ENCODE measurements at places on chromosomes 5 and 9. TPM values are rescaled to one million over a fixed set of nuclear protein-coding genes. Genes with fewer than 3 reads are reported as not detected.

GRCh38 chr9:6200761-6201160, 14.8 kb upstream of the IL33 start:
- DNase-seq: no peak

DNA sequence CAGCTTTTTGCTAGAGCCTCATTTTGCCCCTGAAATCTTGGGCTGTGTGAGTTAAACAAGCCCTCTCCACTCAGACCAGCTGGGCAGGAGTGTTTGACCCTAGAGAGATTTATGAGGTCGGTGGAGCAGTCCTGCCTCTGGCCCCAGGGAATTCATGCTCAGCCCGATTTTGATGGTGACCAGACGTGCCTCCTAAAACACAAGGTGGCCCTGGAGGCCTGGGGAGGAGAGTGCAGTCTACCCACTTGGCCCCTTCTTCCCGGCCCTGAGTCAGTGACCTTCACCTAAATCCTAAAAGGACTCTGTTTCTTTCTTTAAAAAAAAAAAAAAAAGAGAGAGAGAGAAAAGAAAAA, 86.6 kb upstream of the SAP30L start:
- no peak for DNase-seq

C5orf63 gene
- 1.6 TPM for total RNA-seq

- no peak for DNase-seq
These were observed 196.2 kb downstream of the CACNA1B start for GRCh38 chr9:138073808-138074207.

SLC27A6 gene
- not detected for total RNA-seq

FBXO38 gene
- 48.6 TPM for total RNA-seq

GRCh38 chr9:82668689-82669199, 394.2 kb downstream of the RASEF start:
- DNase-seq: no peak

FKTN gene
- total RNA-seq: 30.9 TPM

KCNT1 gene
- total RNA-seq: not detected

- DNase-seq: no peak
These were observed 232.7 kb upstream of the ACTBL2 start for GRCh38 chr5:57715296-57715695.

GRCh38 chr5:136042665-136043121, 13.9 kb downstream of the TGFBI start:
- peak; percentile 89 for DNase-seq

- DNase-seq: no peak
These were observed 382.7 kb downstream of the ENC1 start for GRCh38 chr5:74257645-74258313.

DNA sequence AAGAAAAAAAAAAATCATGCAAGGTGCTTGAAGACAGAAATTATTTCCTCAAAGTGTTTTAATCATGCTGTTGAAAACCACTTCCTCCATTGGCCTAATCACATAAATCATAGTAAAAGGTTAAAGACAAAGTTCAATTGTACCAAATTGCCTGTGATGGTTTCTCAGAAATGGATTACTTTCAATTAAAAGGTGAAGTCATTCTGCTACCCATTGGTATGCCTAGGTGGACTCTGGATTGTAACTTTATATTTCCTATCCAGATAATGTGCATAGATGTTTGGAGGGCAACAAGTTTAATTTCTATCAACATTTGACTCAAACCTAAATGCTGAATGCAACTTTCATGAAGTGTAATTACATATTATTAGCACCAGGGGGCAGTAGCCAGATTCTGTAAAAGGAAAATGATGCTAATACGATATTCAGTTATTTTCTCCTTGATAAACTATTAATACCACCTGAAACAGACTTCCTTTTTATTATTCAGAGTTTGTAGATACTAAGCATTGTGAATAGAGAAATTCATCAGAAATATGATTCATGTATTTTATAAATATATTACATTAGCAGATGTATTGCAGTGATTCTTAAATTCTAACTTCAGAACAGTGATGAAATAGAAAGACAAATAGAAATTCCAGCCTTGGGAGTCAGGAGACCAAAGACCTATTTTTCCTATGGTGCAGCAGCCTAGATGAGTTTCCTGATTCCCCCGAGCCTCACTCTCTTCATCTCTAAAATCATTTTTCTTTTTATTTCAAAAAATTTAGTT, 148.2 kb downstream of the CAAP1 start:
- no peak for DNase-seq

ANKDD1B gene
- total RNA-seq: not detected

DNA sequence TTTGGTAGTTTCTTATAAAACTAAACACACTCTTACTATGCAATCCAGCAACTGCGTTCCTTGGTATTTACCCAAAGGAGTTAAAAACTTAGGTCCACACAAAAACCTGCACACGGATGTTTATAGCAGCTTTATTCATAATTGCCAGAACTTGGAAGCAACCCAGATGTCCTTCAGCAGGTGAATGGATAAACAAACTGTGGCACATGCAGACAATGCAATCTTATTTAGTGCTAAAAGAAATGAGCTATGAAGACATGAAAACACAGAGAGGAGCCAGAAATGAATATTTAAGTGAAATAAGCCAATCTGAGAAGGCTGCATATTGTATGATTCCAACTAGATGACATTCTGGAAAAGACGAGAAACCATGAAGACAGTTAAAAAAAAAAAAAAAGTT, 10.7 kb downstream of the WNK2 start:
- no peak for DNase-seq

CER1 gene
- total RNA-seq: not detected

GRCh38 chr5:17398431-17398830, 99.6 kb upstream of the TAF11L2 start:
- DNase-seq: peak; percentile 94

GRCh38 chr5:152532714-152533113, 127.6 kb upstream of the NMUR2 start:
- DNase-seq: peak; percentile 63

DOCK2 gene
- 68.9 TPM for total RNA-seq

ZNF879 gene
- not detected for total RNA-seq

GRCh38 chr5:135319458-135319857, 79.6 kb downstream of the MACROH2A1 start:
- DNase-seq: no peak

ZNF618 gene
- total RNA-seq: 3.4 TPM

RHOBTB3 gene
- 199 TPM for total RNA-seq

- DNase-seq: no peak
These were observed 144.9 kb downstream of the ALDH1A1 start for GRCh38 chr9:72807765-72808445.

DNA sequence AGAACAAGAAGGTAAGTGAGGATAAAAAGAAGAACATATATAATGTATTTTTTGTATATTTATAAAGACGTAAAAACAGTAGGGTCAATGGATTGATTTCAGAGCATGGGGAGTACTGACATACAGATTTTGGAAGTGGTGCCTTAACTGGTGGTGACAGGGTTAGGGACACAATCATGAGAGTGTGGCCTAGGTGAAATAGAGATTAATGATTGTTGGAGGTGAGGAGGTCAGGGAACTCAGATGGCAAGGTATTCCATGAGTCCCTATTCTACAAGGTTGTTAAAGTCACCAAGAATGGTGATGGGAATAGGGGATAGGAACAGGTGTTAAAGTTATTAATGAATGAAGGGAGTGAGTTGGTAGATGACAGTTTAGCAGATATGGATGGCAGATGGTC, 210.8 kb downstream of the SEMA6A start:
- no peak for DNase-seq

DNA sequence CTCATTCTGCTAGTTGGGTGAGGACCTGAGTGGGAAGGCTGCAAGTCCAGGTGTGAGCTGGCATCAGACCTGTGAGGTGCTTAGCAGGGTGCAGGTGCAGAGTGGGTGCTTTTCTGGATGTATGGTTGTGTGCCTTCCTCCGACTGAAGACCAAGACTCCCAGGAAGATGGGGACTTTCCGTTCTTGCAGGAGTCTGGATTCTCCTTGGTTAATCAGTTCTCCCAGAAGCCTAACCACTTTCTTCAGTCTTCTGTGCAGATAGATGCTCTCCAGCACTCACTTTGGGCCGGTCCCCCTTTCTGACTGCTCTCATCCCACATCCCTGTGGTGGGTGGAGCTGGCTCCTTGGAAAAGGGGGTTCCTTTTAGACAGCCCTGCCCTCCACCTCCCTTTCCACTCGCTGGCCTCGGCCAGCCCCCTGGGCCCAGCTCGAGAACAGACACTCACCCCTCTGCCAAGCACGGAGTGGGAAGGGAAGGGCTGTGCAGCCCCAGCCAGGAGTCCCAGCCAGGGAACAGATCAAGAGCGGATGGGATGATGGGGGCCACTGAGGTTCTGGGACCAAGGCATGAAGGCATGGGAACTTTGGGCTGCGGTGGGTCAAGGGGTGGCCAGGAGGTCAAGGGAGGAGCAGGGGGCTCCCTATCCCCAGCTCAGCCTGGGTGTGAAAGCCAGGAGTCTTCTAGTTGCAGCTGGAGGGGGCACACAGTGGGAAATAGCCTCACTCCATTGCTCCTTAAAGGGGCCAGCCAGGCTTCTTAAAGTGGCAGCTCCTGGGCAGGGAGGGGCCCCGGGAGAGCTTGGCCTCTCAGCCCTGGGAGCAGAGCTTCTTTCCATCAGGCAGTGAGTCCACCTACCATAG, 62.4 kb downstream of the FGF18 start:
- DNase-seq: no peak

DNA sequence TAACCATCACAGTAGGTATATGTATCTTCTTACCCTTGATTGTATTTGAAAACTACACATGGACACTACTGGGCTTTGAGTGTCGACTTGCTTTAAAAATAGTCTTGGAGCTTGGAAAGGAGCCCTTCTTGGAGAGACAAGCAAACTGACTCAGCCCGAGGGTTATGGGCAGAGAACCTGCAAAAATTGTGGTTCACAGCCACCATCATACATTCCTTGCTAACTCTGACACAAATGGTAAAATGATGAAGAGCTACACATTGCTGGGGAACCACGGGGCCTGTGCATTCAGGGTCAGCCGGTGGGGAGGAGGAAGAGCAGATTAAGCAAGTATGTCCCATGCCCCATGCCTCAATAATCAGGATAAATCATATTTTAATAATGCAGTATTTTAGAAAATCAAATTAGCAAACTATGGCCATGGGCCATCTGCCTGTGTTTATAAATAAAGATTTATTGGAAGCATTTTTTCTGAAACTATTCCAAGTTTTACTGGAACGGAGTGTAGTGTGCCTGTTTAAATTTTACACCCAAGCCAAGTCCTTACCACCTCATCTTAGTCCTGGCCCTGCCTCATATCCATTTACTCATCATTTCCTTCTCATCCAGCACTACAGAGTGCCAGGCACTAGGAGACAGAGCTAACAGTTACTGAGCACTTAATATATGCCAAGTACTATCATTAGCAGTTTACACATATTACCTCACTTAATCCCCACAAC, 195.7 kb downstream of the PALM2AKAP2 start:
- DNase-seq: no peak

- DNase-seq: no peak
These were observed 223.9 kb downstream of the PBX3 start for GRCh38 chr9:125971050-125971449.

FAM151B gene
- total RNA-seq: 1.9 TPM

GRXCR2 gene
- total RNA-seq: not detected

DNA sequence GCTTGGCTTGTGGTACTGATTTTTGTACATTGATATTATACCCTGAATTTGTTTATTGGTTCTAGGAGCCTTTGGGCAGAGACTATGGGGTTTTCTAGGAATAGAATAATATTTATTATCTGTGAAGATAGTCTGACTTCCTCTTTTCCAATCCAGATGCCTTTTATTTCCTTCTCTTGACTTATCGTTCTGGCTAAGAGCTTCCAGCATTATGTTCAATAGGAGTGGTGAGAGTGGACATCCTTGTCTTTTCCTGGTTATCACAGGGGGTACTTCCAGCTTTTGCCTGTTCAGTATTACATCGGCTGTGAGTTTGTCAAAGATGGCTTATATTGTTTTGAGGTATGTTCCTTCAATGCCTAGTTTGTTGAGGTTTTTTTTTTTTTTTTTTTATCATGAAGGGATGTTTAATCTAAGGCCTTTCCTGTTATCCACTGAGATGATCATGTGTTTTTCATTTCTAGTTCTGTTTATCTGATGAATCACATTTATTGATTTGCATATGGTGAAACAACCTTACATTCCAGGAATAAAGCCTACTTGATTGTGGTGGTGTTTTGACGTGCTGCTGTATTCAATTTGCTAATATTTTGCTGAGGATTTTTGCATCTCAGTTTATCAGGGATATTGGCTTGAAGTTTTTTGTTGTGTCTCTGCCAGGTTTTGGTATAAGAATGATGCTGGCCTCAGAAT, 77.5 kb downstream of the CERT1 start:
- DNase-seq: no peak
